ENCODE measurements at places on chromosomes 13 and 19.
A peak's percentile ranks its signal among the peaks of the same experiment; 100 is the strongest.

- DNase-seq = no peak
Measured at GRCh38 chr13:91245288-91245687, 102.2 kb upstream of the MIR17HG start.

DNA sequence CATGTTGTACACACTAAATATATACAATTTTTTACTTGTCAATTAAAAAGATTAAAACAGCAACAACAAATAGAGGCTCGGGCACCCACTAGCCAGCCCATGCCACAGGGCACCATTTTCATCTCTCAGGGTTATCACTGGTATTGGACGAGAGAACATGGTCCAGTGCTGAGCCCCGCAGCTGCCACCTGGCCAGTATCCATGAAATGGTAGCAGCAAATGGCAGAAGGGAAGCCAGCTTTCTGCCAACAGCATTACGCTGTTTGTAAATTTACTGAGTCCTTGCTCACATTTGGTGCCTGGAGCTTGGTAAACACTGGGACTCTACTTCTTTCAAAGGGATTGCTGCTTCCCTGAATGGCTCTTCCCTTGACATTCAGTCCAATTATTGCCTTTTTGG is 87.9 kb upstream of the WASF3 start:
- no peak for DNase-seq

GRCh38 chr13:82593239-82593638 is 1289.0 kb downstream of the SLITRK1 start:
- no peak for DNase-seq

GRCh38 chr19:15254547-15254946 is 22.3 kb upstream of the EPHX3 start:
- DNase-seq = no peak

GRCh38 chr19:13053238-13053637 is 49.4 kb downstream of the LYL1 start:
- no peak for DNase-seq

- DNase-seq = no peak
Measured at GRCh38 chr13:102220681-102221228, 181.1 kb downstream of the FGF14 start.

DNA sequence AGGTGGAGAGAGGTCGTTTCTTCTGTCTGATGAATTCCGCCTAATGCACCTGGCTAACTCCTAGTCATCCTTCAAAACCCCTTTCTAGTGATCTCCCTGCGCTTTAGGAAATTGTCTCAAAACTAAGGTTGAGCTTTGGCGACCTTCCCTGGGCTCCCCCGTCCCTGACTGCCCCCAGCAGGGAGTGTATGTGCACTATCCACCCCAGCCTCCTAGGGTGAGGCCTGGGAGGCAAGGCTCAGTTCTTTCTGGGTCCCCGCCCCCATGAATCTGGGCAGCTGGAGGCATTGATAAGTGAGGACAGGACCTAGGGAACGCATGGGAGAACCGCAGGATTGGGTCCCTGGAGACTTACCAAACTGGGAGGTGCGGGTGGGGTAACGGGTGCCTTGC is 378 bp downstream of the TLE6 start:
- DNase-seq = no peak

DNA sequence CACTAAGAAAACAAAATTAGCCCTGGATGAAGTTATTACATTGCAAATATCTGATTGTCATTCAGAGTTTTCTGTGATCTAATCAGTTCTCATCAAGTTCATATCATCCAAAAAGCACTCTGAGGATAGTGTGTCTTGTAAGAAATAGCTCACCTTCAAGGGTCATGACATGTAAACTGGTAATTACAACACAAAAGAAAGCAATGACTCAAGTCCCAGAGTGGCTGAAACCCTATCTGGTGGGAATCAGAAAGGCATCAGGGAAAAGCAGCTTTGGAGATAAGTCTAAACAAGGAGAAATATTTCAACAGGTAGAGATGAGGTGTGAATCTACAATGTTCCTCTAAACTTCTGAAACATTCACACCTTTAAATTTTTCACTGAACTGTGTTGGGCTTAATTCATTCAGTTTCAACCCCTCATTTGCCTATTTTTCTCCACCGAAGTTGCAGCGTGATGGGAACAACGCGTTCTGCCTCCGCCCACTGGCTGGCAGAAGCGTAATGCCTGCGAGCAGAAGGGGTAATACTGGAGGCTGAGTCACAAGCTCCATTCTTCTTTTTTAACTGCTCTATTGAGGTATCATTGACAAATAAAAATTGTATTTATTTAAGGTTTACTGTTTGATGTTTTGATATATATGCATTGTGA is 155.2 kb upstream of the IPO5 start:
- no peak for DNase-seq

GRCh38 chr19:48152551-48152950 is 17.6 kb downstream of the LIG1 start:
- peak; percentile 59 for DNase-seq

GRCh38 chr13:113304121-113304520 is 7.1 kb downstream of the LAMP1 start:
- no peak for DNase-seq

GRCh38 chr19:46728693-46729339 is 11.9 kb upstream of the PRKD2 start:
- DNase-seq = peak; percentile 32

GRCh38 chr13:32904266-32904665 is 112.0 kb upstream of the KL start:
- DNase-seq = no peak

DNA sequence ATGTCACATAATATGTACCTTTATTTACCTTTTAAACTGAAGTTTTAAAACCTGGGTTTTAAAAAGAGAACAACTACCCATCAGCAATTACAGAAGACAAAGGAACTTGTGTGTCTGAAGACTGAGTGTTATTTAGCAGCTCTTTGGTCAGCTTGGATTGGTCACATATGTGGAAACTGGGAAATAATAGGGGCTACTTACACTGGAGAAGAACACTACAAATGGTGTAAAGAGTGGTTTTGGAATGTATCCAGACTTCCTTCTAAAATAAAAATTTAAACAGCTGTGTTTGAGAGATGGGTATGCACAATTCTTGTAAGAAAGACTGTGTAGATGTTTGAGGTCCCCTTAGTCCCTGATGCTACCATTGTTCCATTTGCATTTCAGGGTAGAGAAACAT is 13.3 kb downstream of the TNFRSF19 start:
- DNase-seq = no peak

DNA sequence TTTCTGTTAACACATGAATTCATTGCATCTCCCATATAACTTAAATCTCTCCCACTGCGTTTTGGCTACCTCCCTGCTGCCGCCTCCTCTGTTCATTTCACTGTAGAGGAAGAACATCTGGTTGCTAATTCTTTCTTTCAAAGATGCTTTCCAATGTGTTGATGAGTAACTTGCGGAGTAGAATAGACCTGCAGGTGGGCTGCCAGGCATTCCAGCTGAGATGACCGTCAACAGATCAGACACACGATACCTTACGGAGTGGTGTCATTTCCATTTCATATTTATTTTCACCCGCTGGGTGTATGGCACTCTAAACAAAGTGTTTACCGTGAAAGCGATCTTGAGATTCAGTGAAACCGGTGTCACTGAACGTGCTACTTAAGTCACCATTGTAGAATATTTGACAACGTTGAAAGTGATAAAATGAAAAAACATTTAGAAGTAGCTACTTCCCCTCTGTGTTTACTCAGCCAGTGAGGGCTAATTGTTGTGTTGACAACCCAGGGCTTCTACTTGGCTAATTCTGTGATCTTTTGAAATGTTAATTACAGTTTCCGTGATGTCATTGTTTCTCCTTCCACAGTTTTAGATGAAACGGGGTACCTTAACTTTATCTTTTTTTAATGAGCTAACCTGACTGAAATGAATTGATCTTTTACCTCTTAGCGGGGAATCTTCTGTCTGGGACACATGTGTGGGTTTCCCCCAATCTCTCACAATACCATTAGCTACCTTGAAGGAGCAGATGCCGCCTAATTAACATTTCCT is 228.5 kb upstream of the ARGLU1 start:
- DNase-seq = no peak

- DNase-seq = no peak
Measured at GRCh38 chr13:78046331-78046730, 127.7 kb upstream of the EDNRB start.

GRCh38 chr13:97266772-97267417 is 44.8 kb downstream of the MBNL2 start:
- no peak for DNase-seq

DNA sequence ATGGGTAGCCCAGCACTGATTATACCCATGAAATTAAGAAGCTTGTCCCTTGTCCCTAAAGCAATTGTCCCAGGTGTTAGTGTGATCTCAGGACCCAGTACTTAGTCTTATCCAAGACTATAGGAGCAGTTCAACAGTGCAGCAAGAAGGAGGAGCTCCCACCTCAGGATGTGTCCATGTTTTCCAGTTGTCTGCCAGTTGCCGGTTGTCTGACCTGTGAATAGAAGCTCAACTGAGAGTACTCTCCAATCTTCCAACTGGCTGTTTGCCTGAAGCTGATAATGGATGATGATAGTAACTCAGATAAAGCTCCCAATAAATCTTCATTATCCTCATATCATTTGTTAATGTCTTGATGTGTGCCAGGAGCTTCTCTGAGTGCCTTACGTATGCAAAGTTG is 107.2 kb upstream of the HTR2A start:
- DNase-seq = no peak

DNA sequence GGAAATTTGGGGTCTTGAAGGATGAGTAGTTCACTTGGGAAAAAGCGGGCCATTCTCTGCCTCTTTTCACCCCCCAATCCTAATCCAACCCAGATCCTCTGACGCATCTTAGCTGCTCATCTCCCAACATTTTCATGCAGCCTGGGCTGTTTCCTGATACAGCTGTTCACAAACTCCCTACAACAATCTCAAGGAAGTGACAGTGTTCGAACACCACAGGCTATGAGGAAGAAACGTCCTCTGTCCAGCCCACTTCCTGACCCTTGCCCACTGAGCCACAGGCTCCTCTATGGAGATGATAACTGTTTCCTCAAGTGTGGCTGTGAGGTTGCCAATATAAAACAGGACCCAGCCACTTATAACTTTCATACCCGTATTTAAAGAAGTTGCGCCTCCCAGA is 16.2 kb downstream of the LMTK3 start:
- no peak for DNase-seq

GRCh38 chr13:108360139-108360538 is 90.6 kb downstream of the TNFSF13B start:
- DNase-seq = no peak

GRCh38 chr19:35846038-35846668 is 6.2 kb downstream of the NPHS1 start:
- no peak for DNase-seq

DNA sequence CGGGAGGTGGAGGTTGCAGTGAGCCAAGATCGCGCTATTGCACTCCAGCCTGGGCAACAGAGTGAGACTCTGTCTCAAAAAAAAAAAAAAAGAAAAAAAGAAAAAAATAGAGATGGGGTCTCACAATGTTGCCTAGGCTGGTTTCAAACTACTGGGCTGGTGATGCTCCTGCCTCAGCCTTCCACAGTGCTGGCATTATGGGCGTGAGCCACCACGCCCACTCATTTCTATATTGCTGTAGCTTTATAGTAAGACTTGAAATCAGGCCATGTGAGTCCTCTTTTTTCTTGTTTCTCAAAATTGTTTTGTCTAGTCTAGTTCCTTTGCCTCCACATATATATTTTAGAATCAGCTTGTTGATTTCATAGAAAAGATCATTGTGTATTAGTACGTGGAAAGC is 18.3 kb downstream of the DNM2 start:
- DNase-seq = no peak

DNA sequence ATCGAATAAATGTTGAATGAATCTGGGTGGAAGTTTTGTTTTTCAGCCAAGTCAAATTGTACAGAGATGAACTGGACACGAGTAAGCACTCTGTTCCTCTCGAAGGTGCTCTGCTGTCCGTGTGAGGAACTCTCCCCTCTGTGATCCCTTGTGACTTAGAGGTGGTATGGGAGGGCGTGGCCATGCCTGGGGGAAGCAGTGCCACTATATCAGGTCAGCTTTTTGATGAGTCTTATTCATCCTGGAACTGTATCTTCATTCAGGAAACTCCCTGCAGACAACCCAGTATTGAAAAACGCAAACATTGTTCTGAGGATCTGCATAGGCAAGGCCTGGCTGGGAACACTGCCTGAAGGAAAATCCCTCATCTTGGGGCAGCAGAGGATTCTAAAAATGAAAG is 45.7 kb upstream of the FLT1 start:
- no peak for DNase-seq

DNA sequence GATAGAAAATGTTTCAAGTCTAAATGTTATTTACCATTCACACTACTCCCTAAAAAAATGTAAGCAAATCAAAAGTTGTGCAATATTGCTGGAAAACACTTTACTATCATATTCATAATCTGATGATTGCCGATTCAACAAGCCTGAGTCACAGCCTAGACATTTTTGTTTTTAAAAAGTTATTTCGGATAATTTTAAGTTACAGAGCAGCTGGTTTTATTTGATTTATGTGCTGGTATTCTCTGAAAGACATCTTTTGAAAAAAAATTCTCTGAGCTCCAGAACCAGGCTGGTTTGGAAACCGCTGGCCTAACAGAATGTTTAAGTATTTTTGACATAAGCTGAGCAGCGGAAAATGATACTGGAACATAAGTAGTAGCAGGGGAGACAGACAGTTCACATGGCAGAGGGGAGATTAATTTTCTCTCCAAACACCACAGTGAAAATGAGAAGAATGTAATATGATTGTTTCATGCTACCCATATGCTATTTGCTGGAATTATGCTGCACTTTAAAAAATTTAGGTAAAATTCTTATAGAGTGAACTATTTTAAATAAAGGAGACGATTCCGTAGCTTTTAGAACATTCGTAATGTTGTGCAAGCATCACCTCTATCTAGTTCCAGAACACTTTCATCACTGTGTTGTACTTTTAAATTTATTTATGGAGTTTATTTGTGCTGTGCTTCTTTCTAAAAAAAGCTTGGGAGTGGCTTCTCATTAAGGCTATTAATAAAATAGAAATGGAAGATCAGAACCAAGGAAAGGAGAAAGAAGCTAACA is 36.1 kb downstream of the TBC1D4 start:
- DNase-seq = peak; percentile 10

DNA sequence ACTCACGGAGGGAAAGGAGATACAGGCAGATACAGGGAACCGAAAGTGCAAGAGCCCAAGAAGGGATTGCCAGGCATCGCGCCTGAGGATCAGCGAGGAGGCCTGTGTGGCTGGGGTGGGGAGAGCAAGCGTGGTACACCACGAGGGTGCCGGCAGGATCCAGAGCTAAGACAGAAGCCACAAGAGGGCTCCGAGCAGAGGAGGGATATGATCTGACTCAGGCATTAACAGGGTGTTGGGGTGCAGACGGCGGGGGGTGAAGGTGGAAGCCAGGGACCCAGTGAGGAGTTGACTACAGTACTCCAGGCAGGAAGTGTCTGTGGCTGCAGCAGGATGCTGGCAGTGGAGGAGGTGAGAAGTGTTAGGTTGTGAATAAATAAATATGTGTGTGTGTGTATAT is 5.4 kb upstream of the PPP1R37 start:
- no peak for DNase-seq
